ENCODE measurements at places on chromosomes 11 and 22.
A peak's percentile ranks its signal among the peaks of the same experiment; 100 is the strongest.

- DNase-seq = peak; percentile 39
These were observed 267.2 kb downstream of the TENM4 start for GRCh38 chr11:79173615-79174014.

DNA sequence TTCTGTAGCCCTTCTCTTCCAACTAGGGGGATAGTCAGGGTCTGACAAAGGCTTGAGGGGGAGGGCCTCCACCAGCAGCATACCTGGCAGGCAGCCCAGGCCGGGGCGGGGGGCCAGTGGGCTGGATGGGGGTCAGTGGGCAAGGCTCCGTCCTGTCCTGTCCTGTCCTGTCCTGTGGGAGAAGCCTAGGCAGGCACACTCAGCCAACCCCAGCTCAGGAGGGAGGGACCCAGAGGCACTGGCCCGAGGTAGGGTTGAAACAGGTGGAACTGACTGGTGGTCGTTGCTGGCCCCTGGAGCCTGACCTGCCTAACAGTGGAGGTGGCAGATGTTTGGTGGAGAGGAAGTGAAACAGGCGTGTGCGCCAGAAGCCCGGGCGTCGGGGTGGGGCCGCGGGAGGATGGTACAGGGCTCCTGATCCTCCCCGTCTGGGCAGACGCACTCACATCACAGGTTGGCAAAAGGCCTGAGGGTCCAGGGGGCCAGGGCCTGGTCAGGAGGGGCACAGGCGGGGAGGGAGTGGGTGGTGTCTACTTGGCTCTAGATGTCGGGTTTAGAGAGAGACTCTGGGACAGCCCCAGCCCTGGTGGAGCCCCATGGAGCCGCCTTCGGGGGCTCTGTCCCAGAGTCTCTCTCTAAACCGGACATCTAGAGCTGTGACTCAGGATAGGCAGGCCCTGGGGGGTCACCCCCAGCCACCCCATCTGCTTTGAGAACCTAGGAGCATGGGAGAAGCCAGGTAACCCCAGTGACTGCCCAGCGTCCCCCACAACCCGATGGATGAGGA lies 32.5 kb upstream of the GRAMD4 start:
- no peak for DNase-seq

DNA sequence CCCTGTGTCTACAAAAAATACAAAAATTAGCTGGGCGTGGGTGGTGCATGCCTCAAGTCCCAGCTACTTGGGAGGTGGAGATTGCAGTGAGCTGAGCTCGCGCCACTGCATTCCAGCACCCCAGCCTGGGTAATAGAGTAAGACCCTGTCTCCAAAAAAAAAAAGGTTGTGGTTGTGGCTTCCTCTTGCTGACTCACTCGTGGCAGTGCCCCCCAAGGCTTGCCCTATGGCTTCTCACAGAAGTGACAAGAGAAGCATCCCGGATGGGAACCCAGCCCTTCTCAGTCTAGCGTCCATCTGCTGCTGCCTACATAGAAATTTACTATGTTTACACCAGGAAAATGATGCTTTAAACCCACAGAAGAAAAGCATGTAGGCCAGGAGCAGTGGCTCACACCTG lies 68.5 kb upstream of the PITPNB start:
- DNase-seq = peak; percentile 40

- no peak for DNase-seq
These were observed 7.7 kb downstream of the CREB3L1 start for GRCh38 chr11:46285173-46285572.

- DNase-seq = no peak
These were observed 9.9 kb downstream of the TTC12 start for GRCh38 chr11:113324250-113324649.

GRCh38 chr22:28207281-28208030 lies 288.4 kb upstream of the PITPNB start:
- peak; percentile 17 for DNase-seq

DNA sequence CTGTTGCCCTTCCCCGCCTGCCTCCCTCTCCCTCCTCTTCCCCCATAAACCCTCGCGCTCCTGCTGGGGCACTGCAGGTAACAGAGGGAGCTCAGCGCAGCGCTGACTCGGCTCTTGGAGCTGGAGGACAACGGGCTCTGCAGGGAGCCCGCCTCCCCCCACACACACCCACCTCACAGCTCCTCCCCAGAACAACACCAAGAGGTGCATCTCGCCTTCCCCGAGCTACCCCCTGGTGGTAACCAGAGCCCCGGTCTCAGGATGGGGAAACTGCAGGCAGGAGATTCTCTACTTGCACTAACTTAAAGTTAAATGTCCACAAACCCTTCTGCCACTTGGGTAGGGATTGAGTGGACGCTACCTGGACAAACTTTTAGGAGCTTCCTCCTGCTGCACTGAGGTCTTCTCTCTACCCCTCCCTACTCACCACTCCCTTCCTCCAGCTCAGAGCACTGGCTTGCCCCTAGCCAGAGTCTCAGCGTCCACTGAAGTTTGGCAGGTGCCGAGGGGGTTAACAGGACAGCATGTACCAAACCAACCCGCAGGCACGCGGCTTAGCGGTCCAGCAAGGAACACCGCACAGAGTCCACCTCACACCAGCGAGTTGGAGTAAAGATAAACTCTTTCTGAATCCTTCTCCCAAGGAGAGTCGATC lies 4.0 kb upstream of the SCN4B start:
- DNase-seq = no peak

- DNase-seq = no peak
These were observed 343.0 kb downstream of the RAB38 start for GRCh38 chr11:87832211-87832610.

DNA sequence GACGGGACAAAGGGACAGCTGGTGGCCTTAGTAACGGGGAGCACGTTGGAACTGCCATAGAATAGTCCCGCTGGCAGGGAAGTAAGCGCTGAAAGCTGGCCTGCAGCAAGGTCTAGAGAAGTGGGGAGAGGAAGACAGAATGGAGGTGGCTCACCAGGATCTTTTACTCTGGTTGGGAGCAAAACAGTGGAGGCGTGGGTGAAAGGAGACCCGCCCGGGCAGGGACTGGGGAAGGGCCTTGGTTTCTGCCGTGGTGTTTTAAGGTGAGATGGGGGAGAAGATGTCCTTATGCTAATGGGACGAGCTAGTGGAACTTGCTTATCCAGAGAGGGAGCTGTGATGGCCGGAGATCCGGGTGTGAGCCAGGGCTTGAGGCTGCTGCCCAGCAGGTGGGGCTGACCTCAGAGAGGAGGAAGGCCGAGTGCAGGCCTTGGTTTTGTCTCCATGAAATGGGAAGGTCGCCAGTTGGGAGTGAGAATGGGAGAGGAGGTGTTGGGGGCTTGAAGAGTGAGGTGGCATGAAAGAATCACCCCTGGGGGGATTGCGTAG lies 56.4 kb upstream of the CTTN start:
- DNase-seq = no peak
